Glutamatergic neuron (in vitro differentiated cells): ENCODE measurements at places on chromosomes 5 and 9. TPM values are rescaled to one million over a fixed set of nuclear protein-coding genes. Genes with fewer than 3 reads are reported as not detected.

DNA sequence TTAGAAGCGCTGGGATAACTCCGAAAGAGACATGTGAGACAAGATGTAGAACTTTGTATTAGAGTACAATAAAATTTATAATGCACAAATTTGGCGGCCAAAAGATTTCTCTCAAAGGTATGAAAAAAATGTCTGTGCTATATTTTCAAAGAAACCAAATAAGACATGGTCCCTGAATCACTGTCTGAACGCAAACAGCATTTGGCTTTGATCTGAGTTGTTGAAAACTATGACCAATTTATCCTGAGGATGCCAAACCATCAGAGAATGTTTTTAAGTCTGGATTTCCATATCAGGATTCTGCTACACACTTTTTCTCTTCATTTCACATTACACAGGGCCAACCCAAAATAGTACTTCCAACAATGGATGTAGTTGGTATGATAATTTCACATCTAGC lies 9.9 kb upstream of the GLIS3 start:
- no peak overlapping the region for H3K27ac ChIP-seq
- H3K4me3 ChIP-seq, result no peak overlapping the region

DNA sequence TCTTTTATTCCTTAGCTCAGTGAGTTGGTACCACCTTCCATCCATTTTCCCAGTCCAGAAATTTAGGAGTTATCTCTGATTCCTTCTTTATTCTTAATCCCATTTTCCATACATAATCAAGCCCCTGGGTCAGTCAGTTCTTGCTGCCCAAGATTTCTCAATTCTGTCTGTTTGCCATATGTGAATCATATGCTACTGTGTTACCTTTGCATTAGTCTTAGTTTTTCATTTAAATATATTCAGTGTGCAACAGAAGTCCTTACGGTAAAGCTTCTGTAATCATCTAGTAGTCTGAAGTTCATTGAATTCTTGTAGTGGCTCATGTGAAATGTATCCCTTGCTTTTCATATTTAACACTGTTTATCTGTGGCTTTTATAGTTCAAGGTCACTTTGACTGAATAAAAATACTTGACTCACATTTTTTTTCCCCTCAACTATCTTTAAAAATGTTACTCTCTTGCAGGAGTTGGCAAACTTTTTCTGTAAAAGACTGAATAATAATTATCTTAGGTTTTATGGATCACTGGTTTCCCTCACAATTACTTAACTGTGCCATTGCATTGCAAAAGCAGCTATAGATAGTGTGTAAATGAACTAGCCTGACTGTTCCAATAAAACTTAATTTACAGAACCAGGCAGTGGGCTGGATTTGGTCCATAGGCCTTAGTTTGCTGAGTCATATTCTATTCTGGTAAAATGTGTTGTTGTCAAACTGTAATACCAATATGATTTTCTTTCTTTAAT lies 6.9 kb downstream of the KIAA1958 start:
- H3K4me3 ChIP-seq, result no peak overlapping the region
- H3K4me1 ChIP-seq, result peaks cover 40% of the 10 kb centered on the region
- DNase-seq, result no peak
- H3K27me3 ChIP-seq, result no peaks in the 10 kb centered on the region

DNA sequence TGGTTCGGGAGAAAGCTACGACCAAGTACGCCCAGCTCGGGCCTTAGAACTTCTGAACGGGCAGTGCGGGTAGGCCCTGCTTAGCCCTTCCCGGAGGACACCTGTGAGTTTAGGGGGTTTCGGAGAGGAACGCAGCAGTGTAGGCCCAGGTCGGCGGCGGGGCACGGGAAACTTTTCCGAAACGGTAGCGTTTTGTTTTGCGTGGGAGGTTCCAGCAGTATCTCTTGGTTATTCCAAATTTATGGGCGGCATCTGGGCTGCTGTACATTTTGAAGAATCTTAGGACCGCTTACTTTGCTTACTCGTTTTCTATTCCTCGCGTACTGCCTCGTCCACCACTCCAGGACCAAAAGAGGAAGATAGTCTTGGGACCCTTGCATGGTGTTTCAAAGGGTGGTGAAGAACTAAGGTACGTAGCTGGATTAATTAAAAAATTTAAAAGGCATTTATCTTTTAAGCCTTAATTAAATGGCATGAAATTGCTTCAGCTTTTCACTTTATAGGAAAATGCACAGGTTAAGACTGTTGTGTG lies 492 bp downstream of the TENT2 start:
- peaks cover 4% of the 10 kb centered on the region for H3K4me1 ChIP-seq
- no peak for DNase-seq
- H3K27me3 ChIP-seq, result peaks cover 2% of the 10 kb centered on the region
- peaks cover 5% of the 10 kb centered on the region for H3K36me3 ChIP-seq
- peak overlapping the region; percentile 96 for H3K27ac ChIP-seq

Gene WNT8A
- total RNA-seq, result not detected

Gene GDF9
- total RNA-seq, result 0.69 TPM

Gene PLEKHG4B
- total RNA-seq, result 49.4 TPM
